ENCODE measurements at places on chromosomes 2 and 18. TPM values are rescaled to one million over a fixed set of nuclear protein-coding genes. Genes with fewer than 3 reads are reported as not detected.

Gene ITPRID2
- 13.6 TPM for total RNA-seq

Gene CYTIP
- not detected for total RNA-seq

Gene ZNF385B
- 0.41 TPM for total RNA-seq

Gene KCNK3
- 0.11 TPM for total RNA-seq

Gene AQP12B
- total RNA-seq = not detected

Gene SH3RF3
- 1.0 TPM for total RNA-seq

Gene FBXO36
- total RNA-seq = 10.2 TPM

Gene RAPGEF4
- 0.69 TPM for total RNA-seq

All from H7 (cell line).